ENCODE measurements at places on chromosomes 13 and 19.

GRCh38 chr19:49255674-49256073, 69.3 kb downstream of the SLC6A16 start:
- no peak for DNase-seq

DNA sequence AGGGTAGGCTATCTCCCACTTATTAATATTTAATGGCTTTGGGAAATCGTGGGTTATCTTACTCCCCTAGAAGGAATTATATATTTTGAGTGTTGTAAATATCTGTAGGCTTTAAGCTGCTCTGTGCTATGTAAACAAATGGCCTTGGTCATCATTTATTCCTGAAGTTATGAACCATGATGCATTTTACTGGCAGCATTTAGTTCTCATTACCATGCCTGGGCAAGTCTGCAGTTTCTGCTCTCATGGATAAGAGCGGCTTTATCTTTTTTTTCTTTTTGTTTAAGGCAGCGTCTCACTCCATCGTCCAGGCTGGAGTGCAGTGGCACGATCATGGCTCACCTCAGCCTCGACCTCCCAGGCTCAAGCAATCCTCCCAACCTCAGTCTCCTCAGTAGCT, 156.1 kb downstream of the IRS2 start:
- DNase-seq: no peak

GRCh38 chr19:1018932-1019615, 1.8 kb downstream of the TMEM259 start:
- DNase-seq: no peak

GRCh38 chr13:104691767-104692467, 1625.7 kb upstream of the SLC10A2 start:
- DNase-seq: no peak
